ENCODE measurements at places on chromosomes 16 and 17.

DNA sequence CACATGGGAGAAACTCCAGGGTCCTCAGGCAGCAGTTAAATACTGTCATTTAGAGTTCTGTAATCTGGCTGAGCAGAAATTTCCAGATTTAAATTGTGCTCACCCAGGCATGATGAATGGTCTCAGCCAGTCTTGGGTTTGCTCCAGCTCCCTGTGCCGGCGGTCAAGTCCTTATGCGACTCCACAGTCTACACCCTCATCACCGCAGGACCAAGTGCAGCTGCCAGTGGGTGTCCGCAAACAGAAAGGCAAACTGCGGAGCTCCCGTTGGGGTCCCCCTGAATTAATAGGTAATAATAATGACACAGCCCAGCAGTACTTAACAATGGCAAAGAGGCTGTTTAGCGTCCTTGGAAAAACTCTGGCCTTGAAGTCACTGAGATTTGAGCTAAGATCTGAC lies 3.9 kb upstream of the CACNG4 start:
- no peak for DNase-seq

DNA sequence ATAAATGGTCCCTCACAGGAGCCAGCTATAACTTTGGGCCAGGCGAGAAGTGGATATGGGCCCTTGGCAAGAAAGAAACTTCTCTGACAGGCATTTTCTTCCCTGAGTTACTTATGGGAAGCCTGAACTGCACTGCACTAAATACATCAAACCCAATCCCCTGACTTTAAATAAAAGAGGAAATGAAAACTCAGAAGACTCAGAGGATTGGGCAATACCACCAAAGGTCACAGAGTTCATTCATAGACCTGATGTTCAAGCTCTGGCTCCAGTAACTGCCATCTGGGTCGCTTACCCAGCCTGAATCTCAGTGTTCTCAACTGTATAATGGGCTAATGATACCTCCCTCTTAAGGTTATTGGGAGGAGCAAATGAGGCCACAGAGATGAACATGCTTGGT lies 815 bp downstream of the KRT35 start:
- no peak for DNase-seq

- no peak for DNase-seq
These were observed 8.9 kb downstream of the GP2 start for GRCh38 chr16:20318437-20318836.

DNA sequence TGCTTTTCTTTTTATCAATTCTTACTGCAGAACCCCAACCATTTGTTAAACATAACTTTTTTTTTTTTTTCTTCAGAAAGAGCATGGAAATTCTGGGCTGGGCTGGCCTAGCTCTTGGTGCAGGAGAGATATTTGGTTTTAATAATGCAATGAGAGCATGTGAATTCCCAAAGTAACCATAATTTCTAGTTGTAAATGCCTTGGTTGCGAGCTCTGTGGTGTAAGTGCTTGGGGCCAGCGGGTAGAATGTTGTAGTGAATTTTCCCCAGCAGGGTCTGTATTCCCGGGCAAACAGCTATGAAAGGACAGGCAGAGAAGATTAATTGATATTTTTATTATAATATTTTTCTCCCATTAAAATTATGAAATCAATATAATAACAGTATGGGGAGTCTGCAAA lies 465.6 kb downstream of the HS3ST4 start:
- DNase-seq: no peak

- no peak for DNase-seq
These were observed 441.0 kb upstream of the SALL1 start for GRCh38 chr16:51592001-51592501.

DNA sequence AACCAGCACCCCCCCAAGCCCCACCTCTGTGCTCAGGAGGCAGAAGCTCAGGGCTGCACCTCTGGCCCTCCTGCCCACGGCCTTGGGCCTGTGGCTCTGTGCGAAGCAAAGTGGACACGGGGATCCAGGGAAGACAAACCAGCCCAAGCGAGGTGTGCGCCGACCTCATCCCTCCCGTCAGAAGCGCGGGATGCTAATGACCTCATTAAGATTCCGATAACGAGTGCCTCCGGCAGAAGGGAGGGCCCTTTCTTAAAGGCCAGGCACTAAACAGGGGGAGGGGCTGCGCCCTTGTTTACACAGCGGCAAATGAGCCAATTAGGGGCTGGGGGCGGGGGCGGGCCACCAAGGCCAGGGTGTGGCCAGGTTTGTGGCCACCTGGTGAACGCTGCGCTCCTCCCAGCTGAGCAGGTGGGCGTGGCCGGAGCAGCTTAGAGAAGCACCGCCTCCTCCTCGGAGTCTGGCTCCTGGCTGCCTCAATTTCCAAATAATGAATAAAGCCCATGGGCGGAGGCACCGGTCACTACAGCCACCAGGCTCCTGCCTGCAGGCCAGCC lies 3.2 kb downstream of the CBX4 start:
- DNase-seq: no peak

DNA sequence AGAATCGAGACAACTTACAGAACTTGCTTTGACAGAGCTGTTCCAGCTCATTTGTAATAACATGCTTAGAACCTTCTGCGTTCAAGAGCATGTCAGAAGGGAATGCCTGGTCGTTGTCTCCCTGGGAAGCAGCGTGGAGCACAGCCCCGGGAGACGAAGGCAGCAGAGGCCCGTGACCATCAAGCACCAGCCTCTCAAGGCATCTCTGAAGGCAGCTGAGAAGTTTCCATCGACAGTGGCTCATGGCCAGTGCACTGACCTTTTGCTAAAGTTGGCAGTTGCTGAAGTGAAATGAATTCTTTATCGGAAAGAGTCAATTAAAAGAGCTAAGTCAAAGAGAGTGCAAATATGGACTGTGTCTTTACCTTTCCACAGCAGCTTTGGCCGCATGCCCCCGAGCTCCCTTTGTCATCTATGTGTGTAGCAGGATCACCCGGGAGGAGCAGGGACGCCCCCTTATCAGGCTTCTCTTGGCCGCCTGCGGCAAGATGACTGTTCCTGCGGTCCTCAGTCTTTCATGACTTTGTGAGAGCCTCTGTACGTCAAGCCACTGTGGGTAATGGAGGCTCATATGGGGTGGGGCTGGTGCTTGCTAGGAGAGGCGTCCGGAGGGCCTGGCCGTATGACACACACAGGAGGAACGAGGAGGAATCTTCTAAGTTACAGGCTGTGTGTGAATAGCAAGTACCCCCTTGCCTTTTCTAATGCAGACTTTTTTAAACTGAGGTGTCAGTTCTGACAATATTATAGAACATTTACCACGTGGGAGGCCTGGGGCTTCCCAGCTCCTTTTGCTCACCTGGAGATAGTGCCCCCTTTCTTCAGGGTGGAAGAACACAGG lies 54.2 kb downstream of the LDHD start:
- DNase-seq: no peak

DNA sequence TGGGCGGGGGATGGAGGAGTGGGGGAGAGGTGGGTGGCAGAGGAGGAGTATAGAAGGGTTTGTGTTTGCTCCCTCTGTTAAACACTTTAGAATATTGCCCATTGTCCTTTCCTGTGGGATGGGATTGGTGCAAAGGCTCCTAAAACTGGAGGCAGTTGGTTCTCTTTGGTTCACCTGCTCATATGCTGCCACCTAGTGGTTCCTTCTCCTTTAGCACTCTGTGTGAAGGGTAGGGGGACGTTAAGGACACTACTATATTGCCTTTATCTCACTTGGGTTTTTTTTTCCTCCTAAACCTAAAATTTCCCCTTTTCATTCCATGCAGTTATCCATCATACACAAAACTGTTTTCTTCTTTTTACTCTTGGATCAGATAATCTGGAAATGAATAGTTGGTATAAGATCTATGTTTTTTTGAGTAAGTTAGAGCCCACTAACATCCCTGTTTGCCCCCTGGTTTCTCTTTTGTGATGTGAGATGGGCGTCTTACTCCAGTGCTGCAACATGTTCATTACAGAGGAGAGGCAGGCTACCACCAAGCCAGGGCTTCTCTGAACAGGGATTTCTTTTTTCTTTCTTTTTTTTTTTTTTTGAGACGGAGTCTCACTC lies 23.8 kb downstream of the SNX11 start:
- DNase-seq: peak; percentile 46

GRCh38 chr16:80804526-80805383 lies at the start of gene CDYL2:
Gene CDYL2, minus strand, starts transcription at chr16:80804598. Its CDS starts 425 bp downstream, at chr16:80804173.
- DNase-seq: peak; percentile 12
